BJ (cell line): ENCODE measurements at places on chromosomes 4 and X. TPM values are rescaled to one million over a fixed set of nuclear protein-coding genes. Genes with fewer than 3 reads are reported as not detected.

GRCh38 chr4:22246847-22247246, 269.0 kb downstream of the ADGRA3 start:
- DNase-seq = no peak

DNA sequence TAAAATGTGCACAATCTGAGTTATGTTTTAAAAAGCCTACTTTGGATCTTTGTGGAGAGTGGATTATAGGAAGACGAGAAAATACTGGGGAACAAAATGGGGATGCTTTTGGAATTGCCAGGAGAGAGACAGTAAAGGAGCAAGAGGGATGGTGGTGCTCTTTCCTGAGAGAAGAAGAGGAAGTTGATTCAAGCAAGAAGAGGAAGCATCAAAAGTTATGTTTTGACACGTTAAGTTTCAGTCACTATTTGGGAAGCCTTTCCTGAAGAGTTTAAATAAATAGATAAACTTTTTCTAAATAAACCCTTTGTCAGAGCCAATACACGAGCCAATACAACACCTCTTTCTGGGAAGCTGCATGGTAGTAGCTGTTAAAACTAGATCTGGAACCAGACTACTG, 394.1 kb downstream of the GALNTL6 start:
- no peak for DNase-seq

DNA sequence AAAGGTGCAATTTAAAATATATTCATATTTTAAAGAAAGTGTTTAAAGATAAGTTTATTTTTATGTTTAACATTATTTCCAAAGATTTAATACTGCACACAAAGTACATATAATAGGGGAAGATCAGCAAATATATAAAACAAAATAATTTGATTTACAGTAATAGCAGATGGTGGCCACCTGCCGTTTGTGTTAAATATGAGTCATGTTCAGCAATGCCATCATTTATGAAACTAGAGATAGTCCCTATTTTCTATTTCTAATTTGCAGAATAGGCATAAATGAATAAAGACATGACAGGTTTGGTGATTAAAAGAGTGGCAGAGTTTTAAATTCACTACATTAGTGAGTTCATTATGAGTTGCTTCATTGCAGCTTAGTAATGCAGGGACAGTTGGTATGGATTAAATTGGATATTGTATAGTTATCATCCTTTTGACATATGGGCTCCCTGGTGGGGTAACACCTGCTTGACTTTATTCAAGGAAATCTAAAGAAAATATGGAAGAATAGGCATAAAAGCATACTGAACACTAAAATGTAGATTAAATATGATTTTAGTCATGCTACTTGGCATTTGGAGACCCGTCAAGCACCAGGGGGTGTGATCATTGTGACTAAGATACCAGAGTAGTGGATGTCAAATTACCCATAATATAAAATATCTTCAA, 78.8 kb upstream of the BANK1 start:
- DNase-seq = no peak

- DNase-seq = no peak
These were observed 222.3 kb upstream of the SPOCK3 start for GRCh38 chr4:167456619-167457018.

GRCh38 chrX:118824173-118824730, 628 bp downstream of the ZCCHC12 start:
- no peak for DNase-seq

- no peak for DNase-seq
These were observed 24.7 kb downstream of the PACRGL start for GRCh38 chr4:20724915-20725314.

GRCh38 chr4:9989918-9990635, 31.2 kb downstream of the SLC2A9 start:
- no peak for DNase-seq

DNA sequence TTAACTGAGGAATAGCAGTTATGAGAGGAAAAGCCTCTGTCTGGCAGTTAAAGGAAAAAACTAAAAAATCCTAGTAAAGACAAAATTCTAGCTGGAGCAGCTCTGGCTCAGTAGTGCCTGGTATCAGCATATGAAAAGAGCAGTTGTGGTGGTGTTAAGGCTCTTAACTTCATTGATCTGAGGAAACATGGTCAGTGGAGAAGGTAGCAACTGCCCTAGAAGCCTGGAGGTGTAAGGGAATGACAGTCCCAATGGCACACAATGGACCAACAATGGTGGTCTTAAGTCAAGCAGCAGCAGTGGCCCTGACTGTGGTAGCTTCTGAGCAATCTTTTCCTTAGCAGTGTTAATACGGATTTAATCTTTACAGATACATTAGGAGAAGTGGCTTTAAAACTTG, 189.6 kb upstream of the POF1B start:
- DNase-seq = no peak

- DNase-seq = no peak
These were observed 222.3 kb upstream of the LDB2 start for GRCh38 chr4:17120761-17121160.

DNA sequence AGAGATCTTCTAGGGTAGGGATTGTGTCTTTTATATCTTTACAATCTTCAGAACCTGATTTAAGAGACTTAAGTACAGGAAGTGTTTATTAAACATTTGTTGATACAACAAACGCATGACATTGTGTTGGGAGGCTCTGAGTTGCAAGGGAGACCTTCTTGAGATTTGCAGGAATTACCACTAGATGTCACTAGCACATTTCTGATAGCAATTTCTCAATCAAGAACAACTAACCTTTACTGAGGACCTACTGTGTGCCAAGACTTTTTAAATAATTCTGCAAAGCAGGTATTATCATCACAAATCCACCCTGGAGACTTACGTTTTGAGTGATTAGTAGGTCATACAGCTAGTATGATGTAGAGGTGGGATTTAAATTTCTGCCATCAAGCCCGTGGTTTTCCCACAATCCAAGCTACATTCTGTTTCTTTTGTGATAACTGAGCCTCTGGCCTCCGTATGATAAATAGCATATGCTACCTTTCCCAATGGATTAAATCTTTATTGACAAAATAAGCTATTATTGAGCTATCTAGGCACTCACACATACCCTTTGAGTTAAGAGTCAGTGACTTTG, 986.0 kb downstream of the CCSER1 start:
- DNase-seq = no peak

GRCh38 chrX:46617906-46618305, 44.3 kb downstream of the CHST7 start:
- DNase-seq = no peak

DNA sequence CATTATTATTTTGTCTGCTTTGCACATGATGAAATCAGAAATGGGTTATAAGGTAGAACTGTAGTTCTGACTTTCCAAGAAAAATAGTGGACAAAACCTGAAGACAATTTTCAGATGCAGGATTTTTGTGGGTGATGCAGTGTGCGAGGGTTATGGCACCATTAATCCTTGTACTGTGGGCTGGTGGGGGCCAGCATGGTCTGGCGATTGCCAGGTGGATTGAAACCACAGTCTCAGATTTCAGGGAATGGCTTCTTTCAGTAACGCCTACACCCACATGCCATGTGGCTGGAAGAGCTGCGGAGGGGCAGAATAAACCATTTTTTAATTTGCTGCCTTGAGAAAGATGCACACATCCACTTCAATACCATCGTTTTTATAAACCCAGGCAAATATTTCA, 150.5 kb downstream of the ARSF start:
- DNase-seq = peak; percentile 41

DNA sequence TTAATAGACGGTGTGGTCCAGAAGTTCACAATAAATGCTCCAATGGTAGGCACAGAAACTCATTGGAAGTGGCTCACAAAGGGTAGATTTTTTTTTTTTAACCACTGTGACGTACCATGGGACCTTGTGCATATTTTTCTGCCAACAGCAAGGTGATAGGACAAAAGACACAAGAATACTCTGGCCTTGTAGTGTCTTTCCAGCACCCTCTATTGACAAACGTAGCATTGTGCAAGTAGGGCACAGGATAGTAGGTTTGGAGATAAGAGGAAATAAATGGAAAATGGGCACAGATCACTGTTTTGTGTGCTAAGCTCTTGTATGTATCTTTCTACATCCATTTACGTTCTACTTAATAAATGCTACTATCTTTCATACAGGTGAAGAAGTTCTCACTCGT, 2054.9 kb downstream of the PCDH7 start:
- no peak for DNase-seq

- DNase-seq = no peak
These were observed 60.4 kb downstream of the F11 start for GRCh38 chr4:186326391-186326790.

- DNase-seq = no peak
These were observed 230.5 kb upstream of the PUDP start for GRCh38 chrX:7378406-7378805.

- no peak for DNase-seq
These were observed 205.2 kb downstream of the DKK2 start for GRCh38 chr4:106830879-106831278.

- DNase-seq = no peak
These were observed 21.5 kb upstream of the HMGB3 start for GRCh38 chrX:150961631-150962030.

DNA sequence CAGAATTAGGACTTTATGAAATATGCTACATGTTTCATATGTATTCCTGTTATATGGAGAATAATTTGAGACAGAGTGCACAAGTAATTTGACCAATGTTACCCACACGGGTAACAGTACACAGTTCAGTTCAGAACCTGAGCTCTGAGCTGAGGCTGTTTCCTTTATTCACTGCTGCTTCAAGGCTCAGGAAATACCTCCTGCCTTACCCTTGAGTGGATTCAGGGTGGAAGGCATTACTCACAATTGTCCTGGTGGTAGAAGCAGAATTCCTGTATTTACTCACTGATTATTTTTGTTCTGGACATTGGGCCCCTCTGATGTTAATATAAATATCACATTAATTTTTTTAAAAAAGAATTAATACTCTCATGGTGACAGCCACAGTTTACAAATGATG, 73.5 kb upstream of the CAMK2D start:
- DNase-seq = no peak

DNA sequence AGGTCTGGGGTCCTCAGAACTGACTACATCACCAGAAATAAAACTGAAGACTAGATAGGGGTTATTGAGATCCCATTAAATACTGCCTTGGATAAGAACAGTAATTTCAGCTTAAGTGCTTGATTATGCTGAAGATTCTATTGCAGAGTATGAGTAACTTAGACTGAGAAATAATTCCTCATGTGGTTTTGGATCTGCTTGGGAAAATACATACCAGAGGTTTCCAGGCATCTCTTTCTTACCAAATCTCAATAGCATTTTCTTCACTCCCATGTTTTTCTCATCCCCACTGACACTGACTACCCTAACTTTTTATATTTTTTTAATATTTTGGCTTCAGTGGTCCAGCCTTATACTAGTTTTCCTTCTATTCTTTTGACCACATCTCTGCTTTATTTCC, 92.0 kb upstream of the TEX13D start:
- DNase-seq = no peak

DNA sequence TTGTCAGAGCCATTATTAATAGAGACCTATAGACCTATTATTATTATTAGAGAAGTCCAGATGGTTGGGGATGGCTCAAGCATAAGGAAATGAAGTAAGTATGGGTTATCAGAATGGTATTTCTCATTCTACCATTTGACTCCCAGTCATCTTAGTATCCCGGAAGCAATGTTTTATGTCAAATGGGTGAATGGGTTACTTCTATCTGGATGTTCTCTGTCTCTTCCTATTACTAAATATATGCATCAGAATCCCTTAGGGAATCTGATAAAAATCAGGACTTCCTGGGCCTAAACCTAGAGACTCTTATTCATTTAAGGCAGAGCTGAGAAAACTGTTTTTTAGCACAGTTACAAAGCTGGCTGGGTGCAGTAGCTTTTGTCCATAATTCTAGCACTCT, 149.9 kb downstream of the SLC10A7 start:
- DNase-seq = no peak

DNA sequence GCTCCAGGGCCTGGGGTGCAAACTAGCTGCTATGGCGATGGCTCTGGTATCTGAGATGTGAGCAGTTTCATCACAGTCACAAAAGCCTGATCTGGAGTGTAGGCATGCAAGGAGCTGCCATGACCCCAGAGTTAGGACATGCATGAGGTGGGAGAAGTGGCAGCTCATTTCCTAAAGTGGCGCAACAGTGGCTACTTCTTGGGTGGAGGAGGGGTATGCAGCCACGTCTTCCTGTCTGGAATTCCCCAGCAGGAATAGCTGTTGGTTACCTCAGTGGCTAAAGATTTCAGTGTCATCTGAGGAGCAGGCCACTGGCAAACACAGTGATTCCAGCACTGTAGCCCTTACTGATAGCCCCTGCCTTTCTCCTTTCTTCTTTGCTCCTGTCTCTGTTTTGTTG, 1382.5 kb downstream of the C4orf33 start:
- DNase-seq = peak; percentile 11

- no peak for DNase-seq
These were observed at the start of gene STARD8 for GRCh38 chrX:68647156-68647957. STARD8 (plus strand) TSS chrX:68647666; CDS start chrX:68647883, 217 bp downstream.

DNA sequence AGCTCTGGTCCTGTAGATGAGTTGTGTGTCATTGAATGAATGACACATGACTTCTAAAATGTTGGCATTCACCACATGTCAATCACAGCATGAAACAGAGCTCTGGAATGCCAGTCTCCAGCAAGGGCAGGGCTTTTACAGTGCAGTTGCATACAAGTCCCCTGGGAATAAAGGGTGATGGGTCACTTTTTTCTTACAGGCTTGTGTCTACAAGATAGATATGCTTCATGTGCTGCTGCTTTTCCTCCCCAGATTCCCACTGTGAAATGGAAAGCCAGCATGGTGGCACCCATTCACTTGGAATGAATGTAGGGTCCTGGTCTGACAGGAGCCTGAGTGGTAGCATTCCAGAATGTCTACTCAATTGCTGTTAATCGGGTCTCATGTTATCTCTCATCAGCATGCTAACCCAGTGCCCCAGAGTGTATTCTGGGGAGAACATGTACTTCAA, 159.1 kb upstream of the KIT start:
- no peak for DNase-seq

GRCh38 chrX:84358271-84358670, 144.0 kb downstream of the HDX start:
- DNase-seq = no peak

DNA sequence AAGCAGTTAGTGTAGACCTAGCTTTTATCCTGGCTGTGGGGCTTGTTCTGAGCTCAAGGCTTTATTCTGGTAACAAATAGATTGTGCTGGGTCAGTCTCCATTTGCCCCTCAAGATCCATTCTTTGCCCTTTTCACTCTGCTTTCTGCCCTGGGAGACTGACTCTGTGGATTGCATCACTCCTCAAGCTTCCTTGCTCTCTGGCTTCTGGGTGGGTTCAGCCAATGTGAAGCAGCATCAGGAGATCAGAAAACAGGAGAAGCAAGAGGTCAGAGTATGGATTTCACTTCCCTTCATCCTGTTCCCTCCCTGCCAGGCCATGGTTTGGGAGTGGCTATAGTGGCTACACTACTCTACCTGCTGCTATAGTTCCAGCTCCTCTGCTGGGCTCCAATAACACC, 184.1 kb upstream of the NDP start:
- no peak for DNase-seq

GRCh38 chr4:165563851-165564250, 185.0 kb downstream of the CPE start:
- DNase-seq = no peak

- DNase-seq = peak; percentile 39
These were observed 10.3 kb downstream of the RTL5 start for GRCh38 chrX:72121383-72121782.

The TRAPPC2 gene
- 5.5 and 7.5 TPM in 2 replicates for polyA plus RNA-seq

The PAGE4 gene
- not detected in 2 replicates for polyA plus RNA-seq

The ARX gene
- not detected in 2 replicates for polyA plus RNA-seq

The TKTL2 gene
- not detected in 2 replicates for polyA plus RNA-seq

The PCDH10 gene
- polyA plus RNA-seq = 21.8 and 31.1 TPM in 2 replicates

The ITM2A gene
- not detected in 2 replicates for polyA plus RNA-seq

The ABCB7 gene
- 9.6 and 15.7 TPM in 2 replicates for polyA plus RNA-seq

The NLGN4X gene
- 0.48 and 1.1 TPM in 2 replicates for polyA plus RNA-seq

The SLC10A4 gene
- polyA plus RNA-seq = 0.09 TPM in 1 of 2 replicates, not detected in the other

The PPP4R3C gene
- polyA plus RNA-seq = not detected in 2 replicates

The REPS2 gene
- 0.04 and 0.17 TPM in 2 replicates for polyA plus RNA-seq
